ENCODE measurements at places on chromosomes 1 and 21.

DNA sequence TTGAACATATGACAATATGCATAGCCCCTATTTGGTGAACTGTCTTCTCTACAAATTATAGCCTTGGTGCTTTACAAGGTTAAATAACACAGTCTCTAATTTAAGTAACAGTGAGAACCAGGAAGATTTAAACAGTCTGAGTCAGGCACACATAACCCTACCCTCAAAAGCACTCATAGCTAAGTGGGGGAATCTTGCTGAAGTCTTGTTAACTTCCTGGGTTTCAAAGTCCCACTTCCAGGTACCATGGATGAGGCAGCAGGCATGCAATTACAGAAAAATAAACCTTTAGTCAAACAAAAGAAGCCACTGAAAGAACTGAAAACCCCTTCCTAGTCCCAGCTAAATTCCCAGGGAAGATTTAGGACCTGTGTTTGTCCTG, 147.6 kb downstream of the PBX1 start:
- no peak for DNase-seq

DNA sequence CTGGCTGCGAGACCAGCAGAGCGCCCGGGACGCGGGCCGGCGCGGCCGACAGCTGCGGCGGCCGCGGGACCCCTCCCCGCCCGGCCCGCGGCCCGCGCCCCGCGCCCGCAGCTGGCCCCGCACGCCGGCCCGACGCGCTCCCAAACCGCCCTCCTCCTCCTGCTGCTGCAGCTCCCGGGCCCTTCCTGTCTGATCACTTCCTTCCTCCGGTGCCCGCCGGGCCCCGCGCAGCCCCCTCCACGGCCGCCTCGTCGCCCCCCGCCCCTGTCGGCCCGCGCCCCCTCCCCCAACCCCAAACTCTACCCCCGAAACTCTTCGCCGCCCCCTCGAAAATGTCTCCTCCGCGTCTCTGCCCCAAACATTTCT, 594 bp downstream of the LUZP1 start:
- DNase-seq: no peak

GRCh38 chr1:91850708-91851107, 35.2 kb downstream of the TGFBR3 start:
- DNase-seq: no peak

DNA sequence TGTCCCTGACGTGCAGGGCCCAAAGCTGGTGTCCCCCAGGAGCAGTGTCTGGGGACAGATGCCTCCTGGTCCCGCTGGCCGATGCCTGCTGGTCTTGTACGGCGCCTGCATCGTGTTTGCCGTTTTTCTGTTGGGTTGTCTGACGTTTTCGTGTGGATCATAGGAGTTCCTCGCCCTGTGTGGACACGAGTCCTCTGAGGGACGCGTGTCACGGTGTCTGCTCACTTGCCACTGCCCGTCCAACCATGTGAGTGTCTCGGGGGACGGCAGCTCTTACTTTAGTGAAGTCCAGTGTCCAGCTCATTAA, 7.4 kb downstream of the MIB2 start:
- DNase-seq: no peak

DNA sequence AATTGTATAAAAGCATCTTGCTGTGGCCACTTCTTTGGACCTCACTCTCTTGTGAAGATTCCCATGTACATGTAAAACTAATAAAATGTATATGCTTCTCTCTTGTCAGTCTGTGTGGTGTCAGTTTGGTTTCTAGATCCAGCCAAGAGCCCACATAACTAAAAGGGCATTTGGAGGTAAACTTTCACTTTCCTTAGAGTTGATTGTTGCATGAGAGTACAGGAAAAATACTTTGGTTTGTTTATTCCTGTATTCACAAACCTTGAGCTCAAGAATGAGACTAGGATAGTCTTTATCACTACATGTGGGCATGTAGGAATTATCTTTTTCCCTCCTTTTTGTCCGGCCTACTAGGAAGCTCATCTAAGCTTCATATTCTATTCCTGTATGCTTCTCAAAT, 50.9 kb downstream of the KCTD3 start:
- DNase-seq: no peak

DNA sequence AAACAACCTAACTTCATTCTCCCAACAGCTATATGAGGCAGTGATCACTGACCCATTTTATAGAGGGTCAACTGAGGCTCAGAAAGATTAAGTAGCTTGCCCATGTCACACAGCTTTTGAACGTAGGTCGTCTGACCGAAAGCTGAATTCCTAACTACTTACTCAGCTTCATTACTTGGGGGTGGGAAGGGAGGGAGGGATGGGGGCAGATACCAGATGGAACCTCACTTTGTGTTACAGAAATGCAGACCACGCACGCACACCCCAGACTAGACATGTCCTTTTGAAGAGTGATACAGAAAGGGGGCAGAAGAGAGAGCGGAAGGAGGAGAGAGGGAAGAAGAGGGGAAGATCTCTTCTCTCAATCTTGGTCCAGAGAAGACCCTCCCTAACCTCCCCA, 2.3 kb downstream of the ADGRB2 start:
- peak; percentile 39 for DNase-seq

- peak; percentile 43 for DNase-seq
Measured at GRCh38 chr1:182430263-182431068, 19.5 kb upstream of the RGSL1 start.

DNA sequence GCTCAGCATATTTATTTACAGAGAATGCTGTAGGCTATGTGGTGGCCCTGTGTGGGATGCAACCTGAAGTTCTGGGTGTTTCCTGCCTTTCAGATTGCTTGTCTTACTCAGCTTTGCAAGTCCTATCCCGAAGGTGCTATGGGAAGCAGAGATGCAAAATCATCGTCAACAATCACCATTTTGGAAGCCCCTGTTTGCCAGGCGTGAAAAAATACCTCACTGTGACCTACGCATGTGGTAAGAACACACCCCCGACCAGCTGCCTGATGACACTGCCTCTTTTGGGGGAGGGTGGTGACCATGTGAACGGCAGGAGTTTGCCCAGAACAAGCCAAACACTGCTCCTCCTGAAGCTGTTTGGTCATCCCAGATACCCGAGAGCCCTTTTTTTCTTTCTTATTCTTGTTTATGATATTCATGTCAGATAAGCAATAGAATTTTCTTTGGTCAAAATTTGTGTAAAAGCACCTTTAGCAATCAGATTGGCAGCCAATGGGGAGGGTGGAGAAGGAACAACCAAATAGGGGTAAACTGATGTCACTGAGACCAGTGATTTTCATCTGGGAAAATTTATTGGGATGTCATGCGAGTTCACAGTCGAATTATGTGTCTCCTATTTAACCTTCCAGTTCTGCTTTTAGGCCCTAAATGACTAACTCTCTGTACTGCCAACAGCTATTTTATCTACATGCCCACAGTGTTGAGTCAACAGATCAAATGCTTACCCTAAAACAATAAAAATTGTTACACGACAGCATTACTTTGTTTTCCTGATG, 82.6 kb downstream of the EVA1C start:
- DNase-seq: peak; percentile 57

GRCh38 chr1:232319072-232319471, 310.9 kb downstream of the SIPA1L2 start:
- DNase-seq: peak; percentile 30

- no peak for DNase-seq
Measured at GRCh38 chr21:32459972-32460371, 47.5 kb downstream of the EVA1C start.

DNA sequence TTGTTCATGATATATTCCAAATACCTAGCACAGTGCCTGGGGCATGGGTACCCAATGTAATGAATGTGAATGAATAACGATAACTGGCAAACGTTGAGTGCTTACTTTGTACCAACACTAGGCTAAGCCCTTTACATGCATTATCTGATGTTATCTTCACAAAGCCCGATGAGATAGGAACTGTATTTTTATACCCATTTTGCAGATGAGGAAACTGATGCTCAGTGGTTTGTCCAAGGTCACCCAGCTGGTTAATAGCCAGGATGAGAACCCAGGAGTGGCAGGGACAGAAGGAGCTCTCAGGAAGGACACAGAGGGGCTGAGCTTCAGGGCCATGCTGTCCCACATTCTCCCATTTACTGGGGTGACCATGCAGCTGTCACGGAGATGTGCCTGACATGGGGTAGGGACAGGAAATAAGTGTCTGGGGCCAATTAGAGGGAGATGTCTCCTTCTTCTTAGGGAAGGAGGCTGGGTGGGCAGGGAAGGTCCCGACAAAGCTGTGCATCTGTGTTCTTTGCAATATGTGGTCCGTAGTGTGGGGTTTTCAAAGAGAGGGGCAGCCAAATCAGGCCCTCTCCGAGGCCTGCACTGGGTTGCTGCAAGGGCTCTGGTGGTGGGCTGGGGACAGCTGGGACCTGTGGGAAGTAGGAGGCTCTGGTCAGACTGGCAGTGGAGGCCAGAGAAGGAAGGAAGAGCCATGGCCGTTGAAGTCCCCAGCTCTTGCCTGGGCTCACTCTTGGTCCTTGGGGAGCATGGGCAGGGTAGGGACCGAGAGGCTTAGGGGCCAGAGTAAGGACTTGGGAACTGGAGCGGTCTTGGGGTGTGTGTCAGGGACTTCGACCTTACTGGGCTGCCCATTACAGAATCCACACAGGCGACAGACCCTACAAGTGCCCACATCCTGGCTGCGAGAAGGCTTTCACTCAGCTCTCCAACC, 26.6 kb downstream of the A3GALT2 start:
- DNase-seq: no peak

All from mesendoderm (in vitro differentiated cells).